ENCODE measurements at places on chromosomes 11 and 22.

DNA sequence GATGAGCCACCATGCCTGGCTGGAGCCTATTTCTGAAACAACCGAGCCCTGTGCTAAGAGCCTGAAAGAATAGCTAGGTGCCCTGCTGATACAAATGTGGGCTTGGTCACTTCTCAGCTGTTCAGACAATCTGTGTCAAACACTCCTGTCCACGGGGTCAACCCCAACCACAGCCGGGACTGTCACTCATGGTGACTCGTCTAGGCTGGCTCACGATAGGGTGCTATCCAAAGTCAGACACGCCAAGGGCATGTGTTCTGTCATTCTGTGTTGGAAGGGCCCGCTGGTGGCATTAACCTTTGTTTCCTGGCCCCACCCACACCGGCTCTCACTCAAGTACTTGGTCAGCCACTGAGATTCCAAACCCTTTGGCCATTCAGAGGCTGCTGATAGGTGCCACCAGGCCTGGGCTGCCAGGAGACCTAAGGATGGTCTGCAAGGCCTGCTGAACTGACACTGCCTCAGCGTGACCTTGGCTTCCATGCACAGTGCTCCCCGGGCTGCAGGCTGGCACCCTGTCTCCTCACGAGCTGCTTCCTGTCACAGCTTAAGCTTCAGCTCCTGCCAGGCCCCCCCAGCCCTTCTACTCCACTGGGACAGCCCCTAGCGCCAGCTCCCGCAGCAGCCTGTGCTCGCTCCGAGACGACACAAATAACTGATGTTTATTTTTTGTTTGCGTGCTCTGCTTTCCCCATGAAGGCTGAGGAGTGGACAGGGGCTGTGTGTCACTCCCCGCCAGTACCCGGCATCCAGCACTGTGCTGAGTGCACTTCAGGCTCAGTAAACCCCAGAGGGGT lies 14.2 kb upstream of the CDC42BPG start:
- no peak for DNase-seq

- no peak for DNase-seq
These were observed 6.1 kb upstream of the APOA5 start for GRCh38 chr11:116797816-116798215.

DNA sequence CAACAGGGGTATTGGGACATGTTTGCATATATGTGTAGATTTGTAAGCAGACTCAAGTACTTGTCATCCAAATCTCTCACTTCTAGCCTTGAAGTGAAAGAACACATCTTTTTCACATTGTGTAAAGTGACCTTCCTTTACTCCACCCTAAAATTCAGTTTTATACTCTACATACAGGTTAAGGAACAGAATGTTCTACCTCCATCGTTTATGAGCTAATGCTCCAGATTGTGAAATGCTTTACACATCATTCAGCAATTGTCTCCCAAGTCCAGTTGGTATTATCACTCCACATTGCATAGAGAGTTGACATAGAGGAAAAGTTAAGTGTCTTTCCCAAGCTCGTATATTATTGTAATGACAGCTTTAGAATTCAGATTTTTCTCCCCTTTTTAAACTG lies 46.1 kb upstream of the BLID start:
- no peak for DNase-seq

DNA sequence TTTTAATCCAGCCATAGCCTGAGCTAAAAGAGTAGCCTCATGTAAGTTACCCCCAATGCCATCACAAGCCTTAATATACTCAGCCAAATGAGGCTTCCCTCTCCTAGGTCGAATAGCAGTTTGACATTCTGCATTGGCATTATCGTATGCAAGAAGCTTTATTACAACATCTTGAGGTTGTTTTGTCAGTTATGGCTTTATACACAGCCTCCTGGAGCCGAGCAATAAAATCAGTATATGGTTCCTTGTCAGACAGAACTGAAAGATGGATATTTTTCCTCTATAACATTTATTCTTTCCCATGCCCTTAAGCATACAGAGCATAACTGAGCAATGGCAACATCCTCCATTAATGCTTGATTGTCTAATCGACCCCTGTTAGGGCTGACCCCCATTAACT lies 5.4 kb upstream of the DNAJB13 start:
- no peak for DNase-seq

DNA sequence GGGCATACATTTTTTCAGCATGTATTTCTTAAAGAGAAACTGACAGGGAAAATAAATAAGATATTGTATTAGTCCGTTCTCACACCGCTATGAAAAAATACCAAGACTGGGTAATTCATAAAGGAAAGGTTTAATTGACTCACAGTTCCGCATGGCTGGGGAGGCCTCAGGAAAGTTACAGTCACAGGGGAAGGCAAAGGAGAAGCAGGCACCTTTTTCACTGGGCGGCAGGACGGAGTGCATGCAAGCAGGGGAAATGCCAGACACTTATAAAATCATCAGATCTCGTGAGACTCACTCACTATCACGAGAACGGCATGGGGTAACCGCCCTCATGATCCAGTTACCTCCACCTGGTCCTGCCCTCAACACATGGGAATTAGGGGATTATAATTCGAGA lies 44.2 kb downstream of the PPFIA1 start:
- no peak for DNase-seq

DNA sequence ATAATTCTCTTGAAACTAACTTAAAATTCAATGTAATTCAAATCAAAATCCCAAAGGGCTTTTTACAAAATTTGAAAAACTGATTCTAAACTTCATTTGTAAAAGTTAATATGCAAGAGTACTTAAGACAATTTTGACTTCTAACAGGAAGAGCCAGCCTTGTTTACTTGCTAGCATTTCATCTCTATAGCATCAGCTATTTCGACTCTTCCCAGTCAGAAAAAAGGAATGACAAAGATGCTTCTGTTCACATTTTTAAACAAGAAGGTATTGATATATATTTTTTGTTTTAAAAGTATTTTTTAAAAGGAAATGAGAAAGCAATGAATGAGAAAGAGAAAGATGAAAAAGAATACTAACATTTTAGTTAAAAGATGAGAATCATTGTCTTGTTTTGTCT lies 16.4 kb downstream of the SLN start:
- DNase-seq = no peak

GRCh38 chr11:57498540-57498939 lies 17.0 kb downstream of the SLC43A1 start:
- no peak for DNase-seq

DNA sequence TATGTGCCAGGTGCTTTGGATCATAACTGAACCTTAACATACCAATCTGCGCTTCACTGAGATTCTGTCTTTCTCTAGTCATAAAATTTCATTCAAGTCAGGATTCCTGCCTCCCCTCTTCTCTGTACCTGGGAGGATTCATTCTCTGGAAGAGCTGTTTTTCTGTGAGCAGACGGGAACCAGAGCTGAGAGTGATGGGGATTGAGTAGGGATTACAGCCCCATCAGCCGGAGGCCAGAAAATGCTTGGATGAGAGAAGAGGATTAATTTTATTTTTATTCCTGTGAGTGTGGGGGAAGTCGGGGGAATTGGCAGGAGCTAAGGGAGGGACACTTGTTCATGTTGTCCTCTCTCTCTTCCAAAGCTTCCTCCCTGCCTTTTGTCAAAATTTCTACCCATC lies 4.7 kb downstream of the STX3 start:
- no peak for DNase-seq

DNA sequence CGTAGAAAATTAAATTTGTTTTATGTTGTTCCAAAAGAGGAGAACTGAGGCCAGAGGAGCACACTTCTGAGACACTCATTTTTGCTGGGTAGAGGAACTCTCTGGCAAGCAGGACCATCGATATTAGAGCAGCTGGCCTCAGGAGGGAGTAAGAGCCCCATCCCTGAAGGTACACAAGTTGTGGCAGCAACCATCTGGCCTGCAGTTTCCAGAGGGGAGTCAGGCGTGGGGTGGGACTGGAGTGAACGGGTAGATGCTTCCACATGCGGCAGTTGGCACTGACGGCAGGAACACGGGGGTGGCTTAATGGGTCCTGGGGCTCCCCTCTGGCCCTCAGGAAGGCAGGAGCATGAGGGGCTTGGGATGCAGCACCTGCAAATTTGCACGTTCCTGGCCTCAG lies 13.2 kb upstream of the SSTR3 start:
- DNase-seq = no peak

DNA sequence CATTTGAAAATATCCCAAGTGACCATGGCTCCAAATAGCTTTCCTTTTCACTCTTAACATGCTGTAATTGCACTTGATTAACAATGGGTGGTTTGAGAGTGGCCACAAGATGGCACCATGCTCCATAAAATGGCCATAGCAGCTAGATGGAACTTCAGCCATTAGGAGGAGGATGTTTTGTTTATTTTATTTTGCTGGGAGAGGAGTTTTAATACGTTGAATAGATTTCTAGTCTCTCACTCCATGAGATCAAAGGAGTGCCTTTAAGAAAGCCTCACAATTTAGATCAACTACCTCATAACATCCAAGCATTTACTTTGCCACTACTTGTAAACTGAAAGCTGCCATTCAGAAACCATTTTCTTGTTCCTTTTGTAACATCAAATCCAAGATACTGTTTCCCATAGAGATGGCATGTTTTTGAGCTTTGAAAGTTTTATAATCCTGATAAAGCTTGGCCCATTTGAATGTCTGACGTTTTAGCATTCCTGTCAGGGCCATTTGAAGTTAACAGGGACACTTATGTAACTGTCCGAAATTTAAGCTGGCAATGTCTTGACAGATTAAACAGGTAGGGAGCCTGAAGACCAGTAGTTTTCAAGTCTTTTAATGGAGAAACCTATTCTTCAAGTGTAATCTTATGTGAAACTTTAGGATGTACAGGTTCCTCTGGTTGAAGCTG lies 4.7 kb downstream of the FEN1 start:
- DNase-seq = peak; percentile 91

GRCh38 chr22:22479116-22479515 lies 29.4 kb downstream of the ZNF280B start:
- DNase-seq = no peak

DNA sequence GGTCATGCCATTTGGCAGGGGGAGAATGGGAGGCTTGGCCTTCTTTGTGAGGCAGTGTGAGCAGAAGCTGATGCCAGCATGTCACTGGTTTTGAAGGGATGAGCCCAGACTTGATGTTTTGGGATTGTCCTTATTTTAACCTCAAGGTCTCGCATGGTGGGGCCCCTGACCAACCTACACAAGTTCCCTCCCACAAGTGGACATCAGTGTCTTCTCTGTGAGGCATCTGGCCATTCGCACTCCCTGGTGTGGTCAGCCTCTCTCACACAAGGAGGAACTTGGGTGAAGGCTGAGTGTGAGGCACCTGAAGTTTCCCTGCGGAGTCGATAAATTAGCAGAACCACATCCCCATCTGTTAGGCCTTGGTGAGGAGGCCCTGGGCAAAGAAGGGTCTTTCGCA lies 59.8 kb downstream of the TIMP3 start:
- DNase-seq = no peak

DNA sequence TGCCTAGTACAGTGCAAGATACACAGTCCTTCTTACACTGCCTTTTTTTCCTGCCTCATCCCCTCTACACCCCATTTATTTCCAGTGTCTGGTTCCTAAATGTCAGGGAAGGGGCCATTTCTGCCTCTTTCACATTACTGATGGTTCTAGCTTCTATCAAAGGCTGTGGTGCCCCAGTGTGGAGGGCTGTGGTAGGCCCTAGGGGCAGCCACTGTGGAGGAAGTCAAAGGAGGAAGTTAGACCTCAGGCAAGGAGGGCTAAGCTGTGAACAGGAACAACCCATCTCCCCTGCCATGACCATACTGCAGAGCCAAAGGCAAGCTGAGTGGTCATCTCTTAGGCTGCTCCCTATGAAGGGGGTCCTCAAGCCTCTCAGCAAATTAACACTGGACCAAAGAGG lies 81.9 kb upstream of the CRTAM start:
- DNase-seq = peak; percentile 64

GRCh38 chr22:30575859-30576258 lies 1.4 kb upstream of the GAL3ST1 start:
- DNase-seq = no peak

- peak; percentile 76 for DNase-seq
These were observed 2.1 kb upstream of the PHLDB1 start for GRCh38 chr11:118605116-118605867.

- DNase-seq = no peak
These were observed 68.4 kb downstream of the ELFN2 start for GRCh38 chr22:37358917-37359316.

DNA sequence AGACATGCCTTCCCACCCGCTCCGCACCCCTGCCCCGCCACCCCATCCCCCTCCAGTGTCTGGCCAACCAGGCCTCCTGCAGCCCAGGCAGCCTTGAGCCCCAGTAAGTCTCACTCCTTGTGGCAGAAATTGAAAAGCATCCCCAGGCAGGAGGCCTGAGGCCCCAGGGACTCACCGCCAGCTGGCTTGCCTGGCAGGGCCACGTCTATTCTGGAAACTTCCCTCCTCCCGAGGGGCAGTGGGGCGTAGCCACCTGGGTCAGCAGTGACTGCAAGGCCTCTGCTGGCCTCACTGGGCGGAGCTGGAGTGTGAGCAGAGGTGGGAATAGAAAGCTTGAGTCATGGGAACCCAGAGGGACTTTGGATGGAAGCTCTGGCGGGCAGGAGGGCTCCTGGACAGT lies 26.3 kb downstream of the ANO1 start:
- DNase-seq = no peak

- no peak for DNase-seq
These were observed 7.1 kb downstream of the CLDN5 start for GRCh38 chr22:19517171-19517500.

- DNase-seq = no peak
These were observed 181.4 kb downstream of the BCR start for GRCh38 chr22:23361676-23362075.

GRCh38 chr11:32231909-32232493 lies 141.1 kb downstream of the RCN1 start:
- DNase-seq = no peak

DNA sequence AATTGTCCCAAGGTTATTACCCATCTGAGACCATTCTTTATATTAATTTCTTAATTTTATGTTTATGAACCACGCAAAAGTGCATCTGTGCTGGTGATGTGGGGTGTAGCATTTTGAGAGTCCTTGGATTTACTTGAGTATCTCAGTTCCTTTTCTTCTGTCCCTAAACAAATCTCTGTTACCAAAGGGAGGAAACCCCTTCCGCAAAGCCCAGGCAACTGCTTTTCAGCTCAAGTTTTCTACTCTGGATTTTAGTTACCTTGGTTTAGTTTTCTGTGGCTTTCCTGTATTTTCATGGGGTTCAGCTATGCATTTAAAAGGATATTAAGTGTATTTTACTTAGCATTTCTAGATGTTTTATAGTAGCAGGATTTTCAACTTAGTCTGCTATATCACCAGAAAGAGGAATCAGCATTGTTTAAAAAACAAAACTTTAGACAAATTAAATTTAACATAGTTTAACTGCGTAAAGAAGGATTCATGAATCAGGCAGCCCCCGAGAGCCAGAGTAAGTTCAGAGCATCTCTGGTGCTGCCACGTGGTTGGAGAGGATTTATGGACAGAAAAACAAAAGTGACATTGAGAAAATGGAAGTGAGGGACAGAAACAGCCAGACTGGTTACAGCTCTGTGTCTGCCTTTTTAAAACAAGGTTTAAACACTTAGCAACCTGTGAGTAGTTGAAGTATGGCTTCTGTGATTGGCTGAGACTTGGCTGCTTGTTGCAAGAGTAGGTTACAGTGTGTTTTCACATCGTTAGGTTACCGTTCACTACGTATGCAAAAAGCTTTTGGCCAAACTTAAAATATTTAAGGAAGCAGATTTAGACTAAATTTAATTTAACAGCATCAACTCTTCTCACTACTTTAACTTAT lies 9.6 kb downstream of the ADM start:
- peak; percentile 42 for DNase-seq
